ENCODE measurements at places on chromosomes 1 and 21. TPM values are rescaled to one million over a fixed set of nuclear protein-coding genes. Genes with fewer than 3 reads are reported as not detected.

DNA sequence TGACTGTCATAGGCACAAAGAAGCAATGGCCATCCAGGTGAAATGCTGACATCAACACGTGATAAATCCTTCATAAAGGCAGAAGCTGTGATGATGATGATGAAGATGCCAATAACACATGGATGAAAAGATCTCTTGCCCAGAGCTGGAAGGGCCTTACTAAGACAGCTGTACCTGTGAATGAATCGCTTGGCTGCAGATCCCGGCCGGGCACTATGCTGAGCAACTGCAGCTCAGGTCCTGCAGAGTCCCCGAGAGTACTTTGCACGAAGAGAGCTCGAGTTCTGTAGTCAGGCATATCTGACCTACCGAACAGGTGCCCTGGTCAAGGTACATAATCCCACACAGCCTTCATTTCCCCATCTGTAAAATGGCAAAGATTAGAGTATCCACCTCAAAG lies 48.8 kb downstream of the PGBD5 start:
- DNase-seq = no peak

DNA sequence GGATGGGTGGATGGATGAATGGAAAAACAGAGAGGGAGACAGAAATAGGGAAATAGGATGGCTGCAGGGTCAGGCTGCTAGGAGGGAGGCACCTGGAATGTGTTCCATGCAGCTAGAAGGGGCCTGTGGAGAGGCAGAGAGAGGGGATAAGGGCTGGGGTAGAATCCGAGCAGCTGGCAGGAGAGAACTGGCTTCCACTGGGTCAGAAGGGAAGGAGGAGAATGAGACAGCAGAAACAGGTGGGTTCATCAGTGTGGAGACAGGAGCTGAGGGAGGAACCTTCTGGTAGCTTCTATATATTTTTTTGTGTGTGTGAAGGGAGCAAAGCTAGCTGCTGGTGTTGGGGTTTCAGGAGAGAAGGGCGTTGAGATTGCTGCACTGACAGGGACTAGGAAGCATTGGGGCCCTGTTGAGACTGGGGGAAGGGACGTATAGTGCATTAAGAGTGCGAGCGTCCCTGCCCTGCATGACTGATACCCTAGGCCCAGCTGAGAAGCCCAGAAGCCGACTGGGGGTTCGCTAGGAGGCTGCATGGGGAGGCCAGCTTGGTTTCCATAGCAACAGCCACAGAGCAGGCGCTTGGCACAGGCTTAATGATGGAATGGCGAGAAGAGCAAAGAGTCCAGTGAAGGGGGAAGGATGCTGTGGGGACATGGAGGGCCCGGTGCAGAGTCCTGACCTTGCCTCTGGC lies 14.8 kb upstream of the KIF21B start:
- no peak for DNase-seq

- no peak for DNase-seq
Observed at GRCh38 chr1:55326496-55327243, 111.5 kb upstream of the USP24 start.

- no peak for DNase-seq
Observed at GRCh38 chr1:7388141-7388487, 383.0 kb upstream of the VAMP3 start.

DNA sequence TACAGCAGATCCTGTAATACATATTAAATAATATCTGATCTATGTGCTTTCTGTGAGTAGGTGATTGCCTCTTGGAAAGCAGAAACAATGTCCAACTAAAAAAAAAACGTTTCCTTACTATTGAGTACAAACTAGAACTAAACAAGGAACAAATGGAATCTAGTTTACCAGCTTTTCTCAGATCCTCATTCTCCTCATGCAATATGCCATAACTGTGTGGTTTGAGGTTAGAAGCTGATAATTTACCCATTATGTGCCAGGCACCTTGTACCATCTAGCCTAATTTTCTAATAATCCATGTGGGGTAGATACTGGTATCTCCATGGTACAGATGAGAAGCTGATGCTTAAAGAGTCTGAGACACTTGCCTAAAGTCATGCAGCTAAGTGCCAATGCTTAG lies 154.7 kb downstream of the PTGER3 start:
- no peak for DNase-seq

- DNase-seq = peak; percentile 46
Observed at GRCh38 chr1:51924455-51924854, 45.9 kb upstream of the NRDC start.

DNA sequence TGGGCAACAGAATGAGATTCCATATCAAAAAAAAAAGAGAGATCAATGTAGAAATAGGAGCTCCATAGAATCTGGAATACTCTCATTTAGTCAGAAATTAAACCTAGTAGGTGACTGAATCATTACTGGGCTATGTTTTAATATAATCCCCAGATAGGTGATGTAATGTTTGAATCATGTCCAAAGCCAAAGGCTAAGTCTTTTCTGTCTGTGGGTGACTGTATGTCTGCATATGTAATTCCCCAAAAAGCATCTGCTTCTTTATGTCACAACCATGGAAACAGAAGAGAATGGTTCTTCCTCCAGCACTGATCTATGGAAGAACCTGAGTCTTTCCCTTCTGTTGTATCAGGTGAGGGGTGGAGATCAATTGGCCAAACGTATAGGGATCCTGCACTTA lies 5.8 kb downstream of the LAMC2 start:
- DNase-seq = peak; percentile 70

DNA sequence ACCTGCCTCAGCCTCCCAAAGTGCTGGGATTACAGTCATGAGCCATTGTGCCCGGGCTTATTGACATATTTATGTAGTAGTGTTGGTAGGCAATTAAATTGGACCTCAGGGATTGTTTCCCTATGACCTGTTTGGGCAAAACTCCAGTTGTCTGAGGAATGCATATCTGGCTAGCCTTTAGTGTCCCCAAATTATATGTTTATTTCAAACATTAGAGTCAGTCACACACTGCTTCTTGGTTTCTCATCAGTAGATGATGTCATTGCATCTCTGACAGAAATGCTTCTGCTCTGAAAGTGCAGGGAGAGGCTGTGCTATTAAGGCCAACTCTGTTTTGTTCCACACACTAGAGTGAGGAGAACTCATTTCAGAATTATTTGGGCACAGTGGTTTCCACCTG lies 12.5 kb downstream of the PIP5K1A start:
- no peak for DNase-seq

- DNase-seq = no peak
Observed at GRCh38 chr1:1755426-1755825, 22.8 kb downstream of the NADK start.

GRCh38 chr1:3660704-3661103 lies 8.4 kb downstream of the TP73 start:
- DNase-seq = no peak

- DNase-seq = peak; percentile 73
Observed at GRCh38 chr1:153742411-153743142, 14.7 kb downstream of the INTS3 start.

GRCh38 chr21:45003331-45004058 lies 63.7 kb downstream of the SLX9 start:
- no peak for DNase-seq

GRCh38 chr1:213281640-213282301 lies 230.7 kb downstream of the RPS6KC1 start:
- DNase-seq = no peak

DNA sequence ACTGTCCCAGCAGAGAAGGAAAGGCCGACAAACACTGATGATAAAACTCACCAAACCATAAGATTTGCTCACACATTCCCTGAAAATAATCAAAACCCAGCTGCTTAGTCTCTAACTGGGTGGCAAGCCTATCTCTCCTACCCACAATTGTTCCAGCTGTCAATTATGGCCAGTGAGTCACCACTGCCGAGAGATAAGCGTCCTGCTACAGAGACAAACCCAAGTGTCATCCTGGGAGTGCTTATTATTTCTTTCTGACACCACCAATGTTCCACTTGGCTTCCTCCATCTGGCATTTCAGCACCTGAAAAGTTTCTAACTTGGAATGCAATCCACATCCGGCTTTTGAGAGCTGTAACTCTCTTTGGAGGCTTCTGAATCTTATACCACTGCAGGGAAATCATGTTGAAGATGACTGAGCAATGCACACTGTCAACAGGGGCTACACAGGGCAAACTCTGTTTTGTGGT lies 51.5 kb upstream of the VAV3 start:
- DNase-seq = peak; percentile 87

DNA sequence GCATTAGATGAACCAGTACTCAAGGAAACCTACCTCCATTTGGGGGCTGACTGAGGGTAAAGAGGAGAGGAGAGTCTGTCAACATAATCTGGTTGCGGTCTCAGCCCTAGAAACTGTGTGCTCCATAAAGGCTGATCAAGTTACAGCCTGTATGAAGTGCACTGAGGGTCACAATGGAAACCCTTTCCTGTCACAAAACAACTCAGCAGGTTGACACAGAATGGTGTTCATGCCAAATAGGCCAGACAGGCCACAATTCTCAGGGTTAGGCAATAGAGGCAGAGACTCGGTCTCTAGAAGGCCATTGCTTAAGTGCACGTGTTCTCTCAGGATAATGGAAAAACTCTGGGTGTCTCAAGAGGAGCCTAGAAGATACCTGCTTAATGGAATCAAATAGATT lies 4.1 kb upstream of the ANKRD35 start:
- DNase-seq = no peak

DNA sequence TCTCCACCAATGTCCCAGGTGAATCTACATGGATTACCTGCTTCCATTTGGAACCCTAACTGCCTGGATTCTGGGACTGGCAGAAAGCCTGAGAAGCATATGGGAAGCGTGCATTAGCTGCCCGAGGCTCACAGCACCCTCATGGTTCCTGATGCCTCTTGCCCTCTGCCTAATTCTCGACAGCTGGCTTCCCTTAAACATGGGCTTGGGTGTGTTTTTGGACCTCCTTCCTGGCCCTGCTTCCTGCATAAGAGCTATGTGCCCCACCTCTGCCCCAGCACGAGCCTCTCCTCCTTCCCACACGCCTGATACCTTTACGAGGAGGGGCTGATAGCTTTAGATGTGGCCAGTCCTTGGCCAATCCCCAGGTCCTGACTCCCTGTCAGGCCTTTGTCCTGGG lies 152.4 kb upstream of the HMGB4 start:
- no peak for DNase-seq

DNA sequence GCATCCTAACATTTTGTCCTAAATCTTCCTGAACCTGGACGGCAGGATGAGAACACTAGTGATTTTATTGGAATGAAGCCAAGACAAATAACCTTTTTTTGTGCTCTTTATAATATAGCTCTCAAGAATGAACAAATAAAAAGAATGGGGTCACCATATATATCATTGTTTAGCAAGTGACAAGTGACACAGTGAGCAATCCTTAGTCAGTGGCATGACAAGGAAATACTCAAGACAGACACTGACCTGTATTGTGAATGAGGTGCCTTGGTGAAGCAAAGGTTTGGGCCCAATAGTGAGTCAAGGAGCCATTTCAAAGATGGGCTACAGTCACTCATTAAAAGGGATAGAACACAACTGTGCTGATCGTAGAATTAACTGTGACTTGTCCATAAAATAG lies 35.7 kb downstream of the PTGFR start:
- no peak for DNase-seq

GRCh38 chr1:228871314-228872061 lies 136.2 kb downstream of the RHOU start:
- DNase-seq = no peak

- peak; percentile 33 for DNase-seq
Observed at GRCh38 chr1:31782421-31783410, 18.6 kb upstream of the ADGRB2 start.

DNA sequence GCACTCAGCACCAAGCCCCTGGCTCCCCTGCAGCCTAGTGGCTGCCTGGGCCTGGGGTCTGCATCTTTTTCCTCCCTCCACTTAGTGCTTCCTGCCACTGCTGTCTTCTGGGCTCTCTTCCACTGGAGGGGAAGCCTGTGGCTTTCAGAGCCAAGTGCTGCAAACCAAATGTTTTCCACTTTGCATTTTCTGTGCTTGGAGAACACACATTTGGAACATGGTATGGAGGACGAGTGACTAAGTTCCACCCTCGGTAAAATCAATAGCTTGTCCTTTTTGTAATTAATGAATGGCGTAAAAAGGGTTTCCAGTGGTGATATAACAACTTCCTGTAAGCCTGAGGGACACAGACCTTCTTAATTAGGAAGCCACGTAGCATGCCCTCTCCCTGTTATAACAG lies 10.1 kb upstream of the GPR153 start:
- DNase-seq = no peak

- no peak for DNase-seq
Observed at GRCh38 chr21:38813547-38813946, 7.8 kb downstream of the ETS2 start.

- DNase-seq = no peak
Observed at GRCh38 chr1:191953526-191953925, 204.7 kb upstream of the RGS18 start.

DNA sequence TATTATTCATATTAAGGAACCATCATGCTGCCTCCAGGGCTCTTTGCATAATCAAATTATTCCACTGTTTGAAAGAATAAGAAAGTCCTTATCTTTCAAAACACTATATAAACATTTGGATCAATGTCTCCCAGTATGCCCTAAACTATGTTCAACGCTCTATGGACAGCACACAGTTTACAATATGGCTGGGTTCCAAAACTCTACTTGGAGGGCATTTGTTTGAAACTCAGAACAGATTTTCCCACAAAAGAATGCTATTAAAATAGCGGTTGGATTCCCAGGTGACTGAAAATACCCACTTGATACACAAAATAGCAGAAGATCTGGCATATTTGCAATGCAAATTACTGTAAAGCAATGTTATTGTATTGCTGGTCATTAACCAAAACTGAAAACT lies 3.2 kb downstream of the HAO2 start:
- no peak for DNase-seq

DNA sequence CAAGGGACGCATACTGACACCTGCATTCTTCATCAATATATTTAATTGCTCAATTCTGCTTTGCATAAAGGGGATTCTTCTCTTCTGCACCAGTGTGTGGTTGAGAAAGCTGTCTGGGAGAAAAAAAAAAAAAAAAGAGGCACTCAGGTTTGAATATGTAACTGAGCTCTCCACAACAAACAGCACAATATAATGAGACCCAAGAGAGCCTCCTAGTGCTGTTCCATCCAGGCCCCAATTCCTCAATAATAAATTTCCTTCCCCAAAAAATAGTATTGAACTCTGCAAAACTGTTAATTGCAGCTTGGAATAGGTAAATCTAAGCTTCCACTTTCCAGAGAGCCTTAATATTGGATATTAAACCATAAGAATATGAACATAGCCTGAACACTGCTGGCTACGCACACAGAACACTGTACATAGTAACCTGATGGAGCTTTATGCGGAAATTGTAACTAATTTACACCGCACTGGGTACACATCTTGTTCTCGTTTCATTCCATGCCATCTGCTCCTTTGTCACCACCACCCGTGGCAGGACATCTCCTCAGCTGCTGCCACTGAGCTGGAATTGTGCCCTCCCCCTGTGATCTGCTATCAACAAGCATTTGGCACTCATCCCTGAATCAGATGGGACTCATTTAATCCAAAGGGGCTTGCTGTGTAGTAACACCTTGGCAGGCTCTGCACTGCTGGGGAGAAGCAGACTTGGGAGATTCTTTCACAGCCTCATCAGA lies 272.0 kb downstream of the HHIPL2 start:
- DNase-seq = no peak

GRCh38 chr1:168455764-168456163 lies 88.0 kb downstream of the XCL2 start:
- DNase-seq = no peak

Gene F5
- total RNA-seq = 0.16 TPM

Gene CD1E
- total RNA-seq = not detected

Gene PMF1
- 44.6 TPM for total RNA-seq

Gene JAM2
- 3.0 TPM for total RNA-seq

Gene TTC39A
- 0.25 TPM for total RNA-seq

Gene LCE1B
- not detected for total RNA-seq

Gene SLC9C2
- total RNA-seq = not detected

Gene PCAT6
- not detected for total RNA-seq

Gene BTBD8
- total RNA-seq = 14.0 TPM
